PC-3 (cell line): ENCODE measurements at places on chromosomes 3 and 15.

GRCh38 chr3:70738291-70738681 lies 425.8 kb upstream of the MDFIC2 start:
- DNase-seq, result peak; percentile 68

GRCh38 chr15:39511916-39512260 lies 69.0 kb upstream of the THBS1 start:
- DNase-seq, result no peak

GRCh38 chr3:35223632-35224394 lies 415.5 kb upstream of the ARPP21 start:
- DNase-seq, result no peak

DNA sequence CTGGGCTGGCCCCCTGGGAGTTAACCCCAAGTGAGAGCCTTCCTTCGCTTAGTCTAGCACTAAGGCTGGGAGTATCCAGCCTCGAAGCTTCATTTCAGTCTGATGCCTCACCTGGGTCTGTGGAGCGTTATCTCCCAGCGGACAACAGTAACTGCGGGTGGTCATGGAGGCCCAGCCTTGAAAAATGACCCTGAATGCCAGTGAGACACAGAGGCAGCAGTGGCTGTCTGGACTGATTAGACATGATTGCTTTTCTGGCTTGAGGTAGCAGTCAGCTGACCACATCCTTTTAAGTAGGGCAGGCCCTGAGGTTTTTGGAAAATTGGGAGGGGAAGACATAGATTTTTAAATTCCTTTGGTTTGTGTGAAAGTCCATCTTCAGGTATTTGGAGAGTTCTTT lies 28.2 kb upstream of the TRIM59 start:
- DNase-seq, result no peak

GRCh38 chr15:29220852-29221251 lies 48.8 kb downstream of the NSMCE3 start:
- DNase-seq, result no peak

- DNase-seq, result peak; percentile 4
Measured at GRCh38 chr15:27889258-27889657, 209.9 kb downstream of the OCA2 start.

- DNase-seq, result no peak
Measured at GRCh38 chr3:64568895-64569517, 118.8 kb downstream of the ADAMTS9 start.

GRCh38 chr3:129001101-129001805 lies at the start of gene EFCC1:
TSS of gene EFCC1 (plus strand) at chr3:129001304. CDS start at chr3:129001629, 325 bp downstream.
- no peak for DNase-seq

DNA sequence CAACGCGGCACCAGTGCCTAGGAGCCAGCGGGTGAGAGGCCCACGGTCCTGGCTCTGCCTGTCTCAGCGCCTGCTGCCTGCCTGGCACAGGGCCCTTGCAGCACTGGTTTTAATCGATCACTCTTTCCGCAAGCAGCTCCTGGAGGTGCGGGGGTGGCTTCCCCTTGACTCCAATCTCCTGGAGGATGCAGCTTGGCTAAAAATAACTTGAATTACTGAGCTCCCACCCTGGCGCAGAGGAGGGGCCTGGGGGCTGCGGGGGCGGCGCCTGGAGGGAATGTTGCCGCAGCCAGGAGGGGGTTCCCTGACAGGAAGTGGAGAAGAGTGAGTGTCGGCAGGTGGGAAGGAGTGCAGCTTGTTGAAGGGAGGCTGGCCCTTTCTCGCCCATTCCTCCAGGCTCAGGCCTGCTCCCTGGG lies 9.9 kb upstream of the RPL29 start:
- DNase-seq, result no peak

DNA sequence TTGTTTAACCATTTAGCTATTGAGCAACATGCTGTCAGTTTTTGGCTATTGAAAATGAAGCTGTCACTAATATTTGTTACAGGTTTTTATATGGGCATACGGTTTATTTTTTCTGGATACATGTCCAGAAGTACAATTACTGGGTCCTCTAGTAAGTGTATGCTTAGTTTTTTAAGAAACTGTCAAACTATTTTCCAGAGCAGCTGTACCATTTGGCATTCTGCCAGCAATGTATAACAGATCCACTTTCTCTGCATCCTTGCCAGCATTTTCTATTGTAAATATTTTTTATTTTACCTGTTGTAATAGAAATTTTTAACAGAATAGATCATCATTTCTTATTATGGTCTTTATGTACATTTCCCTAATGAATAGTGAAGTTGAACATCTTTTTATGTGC lies 658.8 kb downstream of the EDEM1 start:
- no peak for DNase-seq

DNA sequence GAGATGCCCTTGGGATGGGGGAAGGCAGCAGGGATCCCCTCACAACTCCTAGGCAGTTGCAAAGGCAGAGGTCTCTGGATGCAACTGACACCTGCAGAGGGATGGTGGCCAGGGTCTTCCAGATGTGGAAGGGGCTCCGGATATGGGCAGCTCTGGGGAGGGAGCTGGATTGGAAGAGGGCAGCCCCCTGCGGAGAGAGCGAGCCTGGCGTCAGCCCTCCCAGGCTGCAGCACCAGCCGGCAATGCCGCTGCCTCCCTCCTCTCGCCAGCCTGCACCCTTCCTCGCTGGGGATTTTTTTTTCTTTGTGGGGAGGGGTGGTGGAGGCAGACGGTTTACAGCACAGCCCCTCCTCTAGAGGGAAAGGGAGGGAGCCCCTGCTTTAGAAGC lies 1.6 kb downstream of the INSYN1 start:
- no peak for DNase-seq

DNA sequence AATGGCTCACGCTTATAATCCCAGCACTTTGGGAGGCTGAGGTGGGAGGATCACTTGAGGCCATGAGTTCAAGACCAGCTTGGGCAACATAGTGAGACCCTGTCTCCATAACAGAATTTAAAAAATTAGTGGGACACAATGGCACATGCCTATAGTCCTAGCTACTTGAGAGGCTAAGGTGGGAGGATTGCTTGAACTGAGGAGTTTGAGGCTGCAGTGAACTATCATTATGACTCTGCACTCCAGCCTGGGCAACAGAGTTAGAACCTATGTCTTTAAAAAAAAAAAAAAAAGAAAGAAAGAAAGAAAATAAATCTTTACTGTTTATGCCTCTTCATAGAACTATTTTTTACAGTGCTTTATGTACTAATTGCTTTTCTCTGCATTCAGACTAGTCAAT lies 84.6 kb upstream of the LMOD3 start:
- no peak for DNase-seq

DNA sequence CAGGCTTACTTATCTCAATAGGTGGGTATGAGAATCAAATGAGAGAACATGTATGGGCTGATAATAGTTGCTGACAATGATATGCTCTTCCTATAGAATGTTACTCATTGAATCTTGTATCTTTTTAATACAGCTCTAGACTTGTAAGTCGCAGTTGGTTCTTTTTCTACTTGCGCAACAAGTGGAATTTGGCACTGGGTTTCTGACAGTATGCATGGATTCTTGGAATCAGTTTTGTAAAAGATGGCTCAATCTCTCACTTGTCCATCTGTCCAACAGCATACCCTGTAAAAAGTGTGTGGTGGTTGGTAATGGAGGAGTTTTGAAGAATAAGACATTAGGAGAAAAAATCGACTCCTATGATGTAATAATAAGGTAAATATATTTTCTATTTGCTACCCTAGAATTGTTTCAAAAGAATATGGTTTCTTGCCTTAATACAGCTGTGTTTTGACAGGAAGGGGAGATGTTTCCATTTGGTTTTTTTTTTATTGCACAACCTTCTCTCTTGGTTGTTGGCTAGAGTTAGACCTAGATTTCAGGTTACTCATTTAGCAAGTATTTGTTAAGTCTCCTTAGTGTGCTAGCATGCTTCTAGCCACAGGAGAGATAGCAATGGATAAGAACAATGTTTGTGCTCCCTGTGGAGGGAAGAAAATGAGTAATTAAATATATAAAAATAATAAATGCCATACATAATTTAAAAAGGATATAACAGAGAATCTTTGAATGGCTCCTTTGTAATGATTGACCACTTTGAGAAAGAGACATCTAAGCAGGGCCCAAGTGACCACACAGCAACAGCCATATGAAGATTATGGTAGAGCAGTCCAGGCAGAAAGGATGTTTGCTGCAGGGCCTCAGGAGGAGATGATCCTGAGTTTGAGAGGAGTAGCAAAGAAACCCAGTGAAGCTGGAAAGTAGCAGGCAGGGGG lies 21.8 kb downstream of the ST3GAL6 start:
- DNase-seq, result peak; percentile 73

DNA sequence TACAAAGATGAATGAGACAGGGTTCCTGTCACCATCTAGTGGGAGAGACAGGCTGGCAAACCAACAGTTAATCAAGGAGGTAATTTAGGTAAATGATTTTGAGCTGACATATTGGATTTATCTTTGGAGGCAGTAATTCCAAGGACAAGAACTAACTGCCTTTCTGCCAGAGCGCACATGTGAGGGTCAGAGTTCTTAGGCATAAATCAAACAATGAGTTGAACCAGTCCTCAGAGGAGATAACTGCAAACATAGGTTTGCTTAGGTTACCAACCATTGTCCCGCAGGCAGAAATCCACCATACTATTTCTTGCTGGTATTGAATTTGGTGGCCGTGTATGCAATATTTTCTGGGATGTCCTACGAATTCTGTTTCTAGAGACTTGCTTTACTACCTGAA lies 14.2 kb upstream of the PPP1R2 start:
- DNase-seq, result no peak

- no peak for DNase-seq
Measured at GRCh38 chr3:8470801-8471200, 30.8 kb upstream of the LMCD1 start.

GRCh38 chr3:192275741-192276355 lies 451.5 kb downstream of the FGF12 start:
- no peak for DNase-seq

GRCh38 chr3:45841420-45841756 lies 531 bp downstream of the LZTFL1 start:
- DNase-seq, result peak; percentile 40

DNA sequence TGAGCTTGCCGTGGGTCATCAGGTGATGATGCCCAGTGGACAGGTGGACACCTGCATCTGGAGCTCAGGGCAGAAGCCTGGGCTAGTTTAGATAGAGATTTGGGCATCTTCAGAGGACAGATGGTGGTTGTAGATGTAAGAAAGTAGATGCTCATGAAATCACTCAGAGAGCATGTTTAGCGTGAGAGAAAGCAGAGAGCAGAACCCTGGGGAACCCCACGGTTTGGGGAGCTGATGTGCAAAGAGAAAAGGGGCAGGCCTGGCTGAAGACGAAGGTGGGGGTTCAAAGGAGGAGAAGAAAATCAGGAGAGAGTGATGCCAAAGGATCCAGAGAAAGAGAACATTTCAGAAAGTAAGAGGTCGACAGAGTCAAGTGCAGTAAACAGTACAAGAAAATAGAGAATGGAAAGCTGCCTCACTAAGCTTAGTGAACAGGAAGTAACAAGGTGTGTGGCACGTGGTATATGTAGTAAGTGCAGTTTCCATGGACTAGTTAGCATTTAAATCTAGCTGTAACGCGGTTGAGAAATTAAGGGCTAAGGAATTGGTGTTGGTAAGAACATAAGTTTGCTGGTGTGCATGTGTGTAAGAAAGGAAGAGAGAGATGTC lies 13.5 kb downstream of the TIGIT start:
- no peak for DNase-seq

- no peak for DNase-seq
Measured at GRCh38 chr3:31839144-31839917, 141.7 kb downstream of the OSBPL10 start.

- no peak for DNase-seq
Measured at GRCh38 chr3:165211721-165212120, 15.5 kb upstream of the SLITRK3 start.

- peak; percentile 14 for DNase-seq
Measured at GRCh38 chr3:49813497-49814174, at the start of gene UBA7. TSS of gene UBA7 (minus strand) at chr3:49813953. CDS start at chr3:49813787, 166 bp downstream.

GRCh38 chr3:144643771-144644198 lies 672.2 kb downstream of the DIPK2A start:
- DNase-seq, result no peak

GRCh38 chr15:82239685-82240391 lies 22.7 kb downstream of the EFL1 start:
- no peak for DNase-seq

DNA sequence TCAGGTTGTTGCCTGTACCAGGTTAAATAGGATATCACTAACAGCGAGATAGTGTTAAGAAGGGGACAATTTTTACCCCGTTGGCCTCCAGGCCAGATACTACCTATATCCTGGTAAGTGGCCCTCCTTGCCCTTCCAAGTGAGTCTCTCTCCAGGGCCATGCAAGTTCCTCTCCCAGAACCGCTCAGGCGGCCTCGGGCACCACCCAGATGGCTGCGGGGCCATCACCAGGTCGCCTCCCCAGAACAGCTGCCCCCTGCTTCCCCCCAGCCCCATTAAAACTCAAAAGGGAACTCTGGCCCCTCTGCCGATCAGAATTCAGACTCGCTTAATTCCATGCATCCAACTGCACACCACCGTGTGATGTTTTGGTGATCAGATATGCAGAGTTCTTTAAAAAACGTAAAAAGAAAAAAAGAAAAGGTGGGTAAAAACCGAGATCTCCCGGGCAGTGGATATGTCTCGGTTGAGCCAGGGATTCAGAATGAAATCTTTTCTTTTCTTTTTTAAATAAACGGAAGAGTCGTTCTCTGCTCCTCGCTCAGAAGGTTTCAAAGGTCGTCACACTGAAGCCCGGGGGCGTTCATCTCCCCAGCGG lies 1.9 kb upstream of the TRIM71 start:
- no peak for DNase-seq
